Fibroblast of the aortic adventitia (primary cell): ENCODE measurements at places on chromosomes 12 and 14. TPM values are rescaled to one million over a fixed set of nuclear protein-coding genes. Genes with fewer than 3 reads are reported as not detected.

GRCh38 chr14:103316721-103317121, 17.3 kb upstream of the EIF5 start:
- no peak for DNase-seq

- no peak for DNase-seq
Measured at GRCh38 chr12:66072135-66072534, 58.4 kb downstream of the LLPH start.

GRCh38 chr14:55398679-55399078, 13.0 kb downstream of the ATG14 start:
- DNase-seq, result peak; percentile 97

GRCh38 chr14:68462683-68463082, 330.2 kb downstream of the ZFP36L1 start:
- DNase-seq, result no peak

GRCh38 chr12:109611223-109611622, 37.6 kb downstream of the MVK start:
- DNase-seq, result no peak

- DNase-seq, result peak; percentile 52
Measured at GRCh38 chr12:93230326-93230720, 147.4 kb upstream of the NUDT4 start.

DNA sequence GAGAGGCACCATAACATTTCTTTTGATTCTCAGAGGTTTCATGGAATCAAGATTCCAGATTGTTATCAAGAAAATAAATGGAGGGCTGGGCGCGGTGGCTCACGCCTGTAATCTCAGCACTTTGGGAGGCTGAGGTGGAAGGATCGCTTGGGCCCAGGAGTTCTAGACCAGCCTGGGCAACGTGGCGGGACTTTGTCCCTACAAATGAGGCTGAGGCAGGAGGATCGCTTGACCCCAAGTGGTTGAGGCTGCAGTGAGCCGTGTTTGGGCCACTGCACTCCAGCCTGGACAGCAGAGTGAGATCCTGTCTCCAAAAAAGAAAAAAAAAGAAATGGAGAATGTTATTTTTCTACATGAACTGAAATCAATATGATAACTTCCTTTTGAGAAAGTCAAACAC, 1.3 kb downstream of the SLC39A9 start:
- no peak for DNase-seq

- DNase-seq, result peak; percentile 76
Measured at GRCh38 chr12:52213564-52214420, 19.3 kb upstream of the KRT7 start.

MDGA2 gene
- not detected in 2 replicates for total RNA-seq

DNA sequence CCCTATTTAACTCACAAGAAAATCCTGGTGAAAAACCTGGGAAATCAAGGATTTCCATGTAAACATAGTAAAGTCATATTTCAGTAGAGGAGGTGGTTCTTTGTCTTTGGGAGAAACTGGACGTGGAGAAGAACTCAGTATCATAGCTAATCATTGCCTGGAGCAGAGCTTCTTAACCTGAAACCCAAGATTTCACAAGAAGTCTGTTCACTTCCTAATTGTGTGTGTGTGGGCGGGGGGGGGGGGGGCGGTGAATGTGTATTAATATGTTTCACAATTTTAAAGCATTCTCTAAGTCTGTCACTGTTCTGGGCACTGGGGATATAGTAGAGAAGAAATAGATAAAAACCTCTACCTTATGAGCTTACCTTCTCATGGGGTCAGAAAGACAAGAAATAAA, 96.7 kb upstream of the PPP4R3A start:
- no peak for DNase-seq

- peak; percentile 79 for DNase-seq
Measured at GRCh38 chr12:85575120-85576096, 260.8 kb downstream of the RASSF9 start.

MGAT2 gene
- 76.9 and 103 TPM in 2 replicates for total RNA-seq

RABGGTA gene
- total RNA-seq, result 21.2 and 26.7 TPM in 2 replicates

GRCh38 chr12:112163471-112163991, 38.2 kb downstream of the TRAFD1 start:
- DNase-seq, result no peak

DNA sequence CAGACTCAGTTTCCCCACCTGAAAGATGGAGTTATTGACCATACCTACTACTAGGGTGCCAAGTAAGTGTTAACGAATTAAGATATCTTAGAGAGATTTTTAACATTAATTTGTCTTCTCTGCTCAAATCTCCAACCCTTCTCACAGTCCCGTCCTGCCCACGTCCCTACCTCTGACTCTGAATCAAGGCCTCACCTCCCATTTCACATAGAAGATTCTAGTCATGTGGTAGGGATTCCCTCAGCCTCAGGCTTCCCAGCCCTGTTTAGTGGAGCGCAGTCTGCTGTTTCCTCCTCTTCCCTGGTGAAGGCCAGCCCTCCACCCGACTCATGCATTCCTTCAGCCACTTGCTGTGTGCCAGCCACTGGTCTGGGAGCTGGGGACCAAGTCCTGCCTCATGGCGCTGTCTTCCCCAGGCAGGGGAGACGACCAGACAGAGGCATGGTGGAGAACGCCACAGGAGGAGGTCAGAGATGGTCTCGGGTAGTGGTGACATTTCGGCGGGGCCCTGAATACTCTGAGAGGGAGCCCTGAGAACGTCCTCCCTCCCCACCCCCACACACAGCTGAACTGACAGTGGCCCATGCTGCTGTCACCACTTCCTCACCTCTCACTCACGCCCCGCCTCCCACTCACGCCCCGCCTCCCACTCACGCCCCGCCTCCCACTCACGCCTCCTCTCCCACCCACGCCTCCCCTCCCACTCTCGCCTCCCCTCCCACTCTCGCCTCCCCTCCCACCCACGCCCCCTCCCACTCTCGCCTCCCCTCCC, 38.8 kb downstream of the TMEM63C start:
- no peak for DNase-seq

DNA sequence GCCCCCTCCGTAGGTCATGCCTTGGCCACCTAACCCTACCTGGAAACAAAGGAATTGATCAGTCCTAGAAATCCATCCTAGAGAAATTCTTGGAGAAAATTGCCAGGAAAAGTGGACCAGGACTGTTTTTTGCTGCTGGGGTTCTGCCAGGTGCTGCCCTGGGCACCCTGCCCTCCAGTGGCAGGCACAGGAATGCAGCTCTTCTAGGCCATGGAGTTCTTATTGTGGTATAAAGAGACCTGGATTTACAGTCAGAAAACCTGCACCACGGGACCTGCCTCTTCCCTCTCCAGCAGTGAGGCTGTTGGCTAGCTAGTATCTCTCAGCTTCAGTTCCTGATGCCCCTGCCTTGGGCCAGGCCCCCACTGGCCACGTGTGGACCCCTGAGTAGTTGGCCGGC, 59.7 kb downstream of the SLC24A4 start:
- no peak for DNase-seq

GALNT16 gene
- 1.6 and 4.6 TPM in 2 replicates for total RNA-seq

GRCh38 chr12:24840046-24840800, 108.7 kb downstream of the BCAT1 start:
- DNase-seq, result no peak

RNASE3 gene
- not detected in 2 replicates for total RNA-seq

GUCY2C gene
- not detected in 2 replicates for total RNA-seq

DNA sequence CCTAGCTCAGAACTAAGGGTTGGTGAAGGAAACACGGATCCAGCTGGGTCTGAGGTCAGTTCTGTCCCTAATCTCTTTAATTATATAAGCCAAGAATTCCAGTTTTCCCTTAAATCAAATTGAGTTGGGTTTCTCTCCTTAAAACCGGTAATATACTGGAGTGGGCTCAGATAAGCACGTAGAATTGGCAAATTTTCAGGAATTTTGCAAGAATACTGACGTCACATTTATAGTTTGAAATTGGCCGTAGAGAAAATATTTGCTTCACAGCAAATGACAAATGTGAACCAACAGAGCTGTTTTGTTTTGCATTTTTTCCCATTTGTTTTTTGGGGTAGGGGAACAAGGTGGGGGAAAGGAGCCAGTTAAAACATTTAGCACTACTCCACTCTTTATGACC, 17.4 kb downstream of the C12orf50 start:
- DNase-seq, result peak; percentile 37

DNA sequence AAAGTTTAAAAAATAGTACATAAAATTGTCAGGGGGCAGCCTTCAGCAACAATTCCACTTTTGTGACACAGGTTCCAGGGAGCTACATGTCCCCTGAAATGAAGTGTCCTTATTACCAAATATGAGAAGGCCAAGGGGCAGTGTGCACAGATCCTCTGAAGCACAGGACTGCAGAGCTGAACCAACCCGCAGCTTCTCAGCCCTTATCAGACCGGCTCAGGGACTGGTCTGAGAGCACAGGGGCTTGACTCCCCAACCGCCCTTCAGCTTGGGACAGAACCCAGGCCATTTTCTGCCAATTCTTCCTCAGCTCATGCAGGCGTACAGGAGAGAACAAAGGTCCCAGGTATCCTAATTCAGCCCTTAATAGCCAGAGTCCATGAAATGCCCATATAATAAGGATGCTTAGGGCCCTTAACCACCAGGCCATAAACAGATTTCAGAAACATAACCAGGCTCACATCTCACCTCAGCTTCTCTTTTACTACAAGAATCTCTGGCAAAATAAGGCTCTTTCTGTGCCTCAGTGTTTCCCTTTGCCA, 221.3 kb downstream of the ANO2 start:
- DNase-seq, result no peak

DNA sequence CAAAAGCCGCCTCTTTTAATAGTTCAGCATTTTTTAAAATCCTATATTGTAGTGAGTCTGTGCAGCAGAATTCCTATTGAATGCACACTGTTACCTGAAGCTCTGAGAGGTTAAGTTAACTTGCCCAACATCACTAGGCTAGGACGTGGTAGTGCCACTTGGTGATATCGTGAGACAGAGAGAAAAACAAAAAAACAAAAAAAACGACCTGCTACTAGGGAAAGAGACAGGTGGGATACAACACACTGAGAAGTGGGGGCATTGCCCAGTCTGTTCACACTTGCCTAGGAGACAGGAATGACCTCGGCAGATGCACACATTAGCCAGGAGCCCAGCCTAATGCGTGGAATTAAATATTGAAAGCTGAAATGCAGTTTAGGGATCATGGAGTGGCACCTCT, 129.7 kb upstream of the CCND2 start:
- no peak for DNase-seq

DNA sequence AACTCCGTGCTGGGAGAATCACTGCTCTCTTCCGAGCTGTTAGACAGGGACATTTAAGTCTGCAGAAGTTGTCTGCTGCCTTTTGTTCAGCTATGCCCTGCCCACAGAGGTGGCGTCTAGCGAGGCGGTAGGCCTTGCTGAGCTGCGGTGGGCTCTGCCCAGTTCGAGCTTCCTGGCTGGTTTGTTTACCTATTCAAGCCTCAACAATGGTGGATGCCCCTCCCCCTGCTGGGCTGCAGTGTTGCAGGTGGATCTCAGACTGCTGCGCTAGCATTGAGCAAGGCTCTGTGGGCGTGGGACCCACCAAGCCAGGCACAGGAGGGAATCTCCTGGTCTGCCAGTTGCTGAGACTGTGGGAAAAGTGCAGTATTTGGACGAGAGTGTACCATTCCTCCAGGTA, 43.7 kb downstream of the GPR137C start:
- DNase-seq, result no peak
